ENCODE measurements at places on chromosomes 5 and 9.

GRCh38 chr5:154740483-154740882, 14.7 kb upstream of the LARP1 start:
- no peak for DNase-seq

DNA sequence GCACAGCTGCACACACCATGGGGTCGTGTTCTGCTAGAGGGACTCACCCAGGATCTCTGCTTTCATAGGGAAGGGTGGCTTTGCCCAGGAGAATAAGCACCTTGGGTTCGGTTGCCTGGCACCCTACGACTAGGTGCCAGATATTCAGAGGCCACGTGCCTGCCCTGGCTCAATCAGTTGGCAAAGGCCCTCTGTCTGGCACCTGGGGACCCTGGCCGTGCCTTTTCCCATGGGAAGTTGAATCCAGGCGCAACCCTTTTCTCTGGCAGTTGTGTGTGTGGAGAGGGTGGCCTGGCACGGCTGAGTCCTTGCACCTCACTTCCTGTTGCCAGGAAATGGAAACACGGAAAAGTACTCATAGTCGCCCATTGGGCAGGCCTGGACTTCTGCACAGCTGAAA, 10.2 kb upstream of the ANKH start:
- DNase-seq, result no peak

DNA sequence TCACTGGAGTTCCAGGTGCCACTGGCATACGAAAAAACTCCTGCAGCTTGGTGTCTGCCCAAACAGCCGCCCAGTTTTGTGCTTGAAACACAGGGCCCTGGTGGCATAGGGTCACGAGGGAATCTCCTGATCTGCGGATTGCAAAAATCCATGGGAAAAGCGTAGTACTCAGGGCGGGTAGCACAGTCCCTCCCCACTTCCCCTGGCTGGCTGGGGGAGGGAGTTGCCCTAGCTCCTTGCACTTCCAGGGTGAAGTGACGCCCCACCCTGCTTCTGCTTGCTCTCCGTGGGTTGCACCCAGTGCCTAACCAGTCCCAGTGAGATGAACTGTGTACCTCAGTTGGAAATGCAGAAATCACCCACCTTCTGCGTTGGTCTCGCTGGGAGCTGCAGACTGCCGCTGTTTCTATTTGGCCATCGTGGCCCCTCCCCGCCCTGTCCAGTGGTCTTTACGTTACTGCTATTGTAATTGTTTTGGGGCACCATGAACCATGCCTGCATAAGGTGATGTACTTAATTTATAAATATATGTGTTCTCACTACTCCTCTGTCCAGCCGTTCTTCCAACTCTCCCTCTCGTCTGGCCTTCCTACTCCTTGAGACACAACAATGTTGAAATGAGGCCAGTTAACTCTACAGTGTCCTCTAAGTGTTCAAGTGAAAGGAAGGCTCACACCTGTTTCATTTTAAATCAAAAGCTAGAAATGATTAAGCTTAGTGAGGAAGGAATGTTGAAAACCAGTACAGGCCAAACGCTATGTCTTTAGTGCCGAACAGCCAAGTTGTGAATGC, 65.9 kb downstream of the CCDC171 start:
- DNase-seq, result no peak

- DNase-seq, result no peak
These were observed 258.5 kb downstream of the AGTPBP1 start for GRCh38 chr9:85483208-85483607.

DNA sequence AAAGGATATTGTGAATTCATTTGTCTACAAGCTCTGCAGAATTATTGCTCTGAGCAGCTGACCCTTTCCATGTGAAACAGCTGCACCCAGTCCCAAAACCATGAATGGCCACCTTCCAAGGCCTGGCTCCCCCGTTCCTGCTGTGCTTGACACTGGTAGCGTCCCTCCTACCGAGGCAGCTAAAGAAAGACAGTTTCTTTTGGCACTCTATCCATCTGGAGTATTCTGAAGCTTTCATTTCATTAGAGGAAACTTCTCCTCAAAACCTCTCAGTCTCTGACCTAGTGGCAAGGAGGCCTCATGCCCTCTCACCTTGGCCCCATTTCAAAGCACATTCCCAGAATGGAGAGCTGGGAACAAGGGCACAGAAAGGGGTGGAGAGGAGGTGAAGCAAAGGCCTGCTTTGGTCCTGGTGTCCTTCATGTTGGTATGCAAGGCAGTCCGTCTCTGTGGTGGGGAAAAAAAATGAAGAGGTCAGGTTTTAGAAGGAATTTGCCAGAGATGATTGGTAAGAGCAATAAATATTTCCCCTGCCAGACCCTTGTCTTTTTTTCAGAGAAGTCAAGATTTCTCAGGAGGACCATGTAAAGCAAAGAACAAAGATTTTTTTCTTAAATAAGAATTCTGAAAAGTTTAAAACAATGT, 232.0 kb downstream of the RFK start:
- no peak for DNase-seq

- no peak for DNase-seq
These were observed 68.8 kb downstream of the TLR4 start for GRCh38 chr9:117772960-117773359.

GRCh38 chr5:75964008-75964407, 119.2 kb upstream of the SV2C start:
- no peak for DNase-seq

GRCh38 chr5:150075806-150076205, 10.5 kb downstream of the CSF1R start:
- DNase-seq, result peak; percentile 43

DNA sequence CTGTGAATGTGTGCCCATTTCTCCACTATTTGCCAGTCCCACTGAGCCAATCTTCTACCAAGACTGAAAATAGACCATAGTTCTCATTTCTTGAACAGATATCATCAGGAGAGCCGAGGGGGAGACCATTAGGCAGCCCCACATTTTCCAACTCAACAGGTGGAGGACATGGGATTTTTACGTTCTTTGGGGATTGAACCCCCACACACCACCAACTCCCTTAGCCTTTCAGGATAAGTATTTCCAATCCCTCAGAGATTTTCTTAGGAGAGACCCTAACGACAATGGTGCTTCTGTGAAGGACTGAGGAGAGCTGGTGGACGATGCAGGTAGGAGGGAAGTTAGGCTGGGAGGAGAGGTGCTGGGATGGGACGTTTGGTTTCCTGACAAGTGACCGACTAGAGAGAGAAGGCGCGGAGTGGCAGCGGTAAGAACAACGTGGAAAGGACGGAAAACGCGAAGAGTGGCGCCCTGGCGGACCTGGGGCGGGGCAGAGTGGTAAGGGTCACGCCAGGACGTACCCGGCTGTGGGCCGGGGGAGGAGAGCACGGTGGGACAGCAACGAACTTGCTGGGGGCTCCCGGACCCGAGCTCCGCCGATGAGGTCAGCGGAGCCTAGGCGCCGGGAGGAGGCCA, 681 bp upstream of the CHSY3 start:
- DNase-seq, result no peak

GRCh38 chr5:110630350-110630749, 96.1 kb downstream of the TMEM232 start:
- DNase-seq, result no peak

- DNase-seq, result no peak
These were observed 457.7 kb upstream of the CHD1 start for GRCh38 chr5:99386406-99387077.

GRCh38 chr5:1104327-1105006, 7.4 kb downstream of the SLC12A7 start:
- DNase-seq, result no peak

- DNase-seq, result no peak
These were observed 294.0 kb downstream of the YTHDC2 start for GRCh38 chr5:113807427-113807991.

Data from type B pancreatic cell (in vitro differentiated cells).